Common myeloid progenitor, CD34-positive (primary cell): ENCODE measurements at places on chromosomes 7 and 10.

- DNase-seq = no peak
These were observed 24.3 kb downstream of the HSPB1 start for GRCh38 chr7:76326646-76327233.

DNA sequence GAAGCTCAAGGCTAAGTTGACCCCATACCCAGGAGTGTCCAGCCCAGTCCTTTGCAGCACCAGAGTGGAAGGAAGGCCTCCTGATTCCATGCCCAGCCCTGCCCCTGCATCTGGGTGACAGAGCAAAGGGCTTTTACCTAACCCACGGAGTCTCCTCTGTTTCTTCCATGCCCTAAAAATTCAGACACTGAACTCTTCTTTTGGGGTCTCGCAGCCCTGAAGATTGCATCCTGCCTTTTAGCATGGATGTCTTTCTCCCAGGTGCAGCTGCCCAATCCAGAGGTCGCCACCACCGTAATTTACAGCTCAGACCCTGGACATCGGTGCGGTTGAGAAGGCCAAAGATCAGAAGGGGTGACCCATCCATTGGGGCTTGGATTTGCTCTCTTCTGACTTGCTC, 50.8 kb downstream of the CXCL12 start:
- no peak for DNase-seq

DNA sequence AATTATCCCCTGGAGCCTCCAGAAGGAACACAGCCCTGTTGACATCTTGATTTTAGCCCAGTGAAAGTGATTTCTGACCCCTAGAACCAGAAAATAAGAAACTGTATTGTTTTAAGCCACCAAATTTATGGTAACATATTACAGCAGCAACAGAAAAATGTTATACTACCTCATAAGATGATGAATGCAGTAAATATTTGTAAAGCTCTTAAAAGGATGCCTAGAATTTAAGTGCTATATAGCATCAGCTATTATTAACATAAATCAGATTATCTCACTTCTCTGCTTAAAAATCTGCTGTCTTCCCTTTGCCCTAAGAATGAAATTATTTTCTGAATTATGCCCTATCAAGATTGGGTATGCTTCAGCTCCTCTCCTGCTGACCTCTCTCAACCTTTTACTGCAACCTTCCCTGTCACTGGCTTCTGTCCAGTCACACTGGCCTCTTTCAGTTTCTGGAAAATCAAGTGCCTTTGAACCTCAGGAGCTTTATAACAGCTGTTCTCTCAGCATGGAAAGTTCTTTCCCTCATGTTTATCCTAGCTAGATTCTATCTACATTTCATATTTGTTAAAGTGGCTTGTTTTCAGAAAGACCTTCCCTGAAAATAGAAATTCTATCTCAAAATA, 78.9 kb downstream of the GPR37 start:
- DNase-seq = no peak

- DNase-seq = no peak
These were observed 215.8 kb downstream of the PTPRN2 start for GRCh38 chr7:158371856-158372255.

DNA sequence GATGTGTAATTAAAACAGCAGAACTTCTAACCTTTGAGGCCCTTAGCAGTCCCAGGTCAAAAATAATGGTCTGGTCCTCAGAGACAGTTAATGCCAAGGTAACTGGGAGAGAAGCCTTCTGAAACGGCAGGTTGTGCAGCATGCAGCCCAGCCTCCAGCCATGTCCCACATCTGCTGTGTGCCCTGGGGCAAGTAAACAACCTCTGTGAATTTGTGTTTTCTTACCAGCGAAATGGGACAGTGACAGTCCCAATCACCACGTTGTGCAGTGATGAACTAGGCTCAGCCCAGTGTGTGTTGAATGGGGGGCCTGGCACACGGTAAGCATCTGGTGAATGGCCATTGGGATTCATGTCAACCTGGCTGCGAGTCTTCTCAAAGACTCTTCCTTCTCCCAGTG, 61.2 kb downstream of the EMX2 start:
- no peak for DNase-seq

- no peak for DNase-seq
These were observed 2.8 kb downstream of the CAMK2G start for GRCh38 chr10:73871295-73872189.

GRCh38 chr7:17233603-17234002, 64.8 kb upstream of the AHR start:
- no peak for DNase-seq

GRCh38 chr10:2335626-2336025, 598.3 kb upstream of the ADARB2 start:
- no peak for DNase-seq

DNA sequence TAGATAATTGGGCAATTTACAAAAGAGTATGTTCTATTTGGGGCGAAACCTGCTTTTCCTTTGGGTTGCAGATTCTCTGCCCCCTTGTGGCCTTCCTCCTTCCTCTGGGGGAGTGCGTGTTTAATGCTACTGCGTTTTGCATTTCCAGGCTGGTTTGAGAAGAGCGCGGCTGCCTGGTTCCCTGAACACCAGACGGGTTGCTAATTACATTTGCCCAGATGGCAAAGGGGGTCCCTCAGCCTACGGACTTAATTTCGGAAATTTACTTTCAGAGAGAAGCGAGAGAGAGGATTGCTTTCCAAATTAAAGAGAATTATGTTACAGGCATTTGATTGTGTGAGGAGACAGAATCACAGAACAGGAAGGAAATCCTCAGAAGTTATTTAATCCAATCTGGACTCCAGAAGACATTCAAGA, 91.9 kb upstream of the JAZF1 start:
- DNase-seq = peak; percentile 62

DNA sequence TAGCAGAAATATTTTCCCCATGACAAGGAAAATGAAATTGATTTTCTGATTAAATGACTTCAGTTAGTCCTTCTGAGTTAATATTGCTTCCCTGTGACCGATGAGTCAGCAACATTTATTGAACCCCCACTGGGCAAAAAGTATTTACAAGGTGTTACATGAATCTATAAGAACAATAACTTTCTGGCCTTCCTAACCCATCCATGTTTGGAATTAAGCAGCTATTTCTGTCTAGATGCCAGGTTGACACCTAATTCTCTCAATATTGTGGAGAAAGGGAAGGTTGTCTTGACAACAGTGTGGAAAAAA, 112.9 kb upstream of the JAZF1 start:
- no peak for DNase-seq

GRCh38 chr7:149552799-149553198, 55.2 kb upstream of the ZNF746 start:
- no peak for DNase-seq

- DNase-seq = no peak
These were observed 57.2 kb downstream of the NCAPG2 start for GRCh38 chr7:158647475-158647792.

DNA sequence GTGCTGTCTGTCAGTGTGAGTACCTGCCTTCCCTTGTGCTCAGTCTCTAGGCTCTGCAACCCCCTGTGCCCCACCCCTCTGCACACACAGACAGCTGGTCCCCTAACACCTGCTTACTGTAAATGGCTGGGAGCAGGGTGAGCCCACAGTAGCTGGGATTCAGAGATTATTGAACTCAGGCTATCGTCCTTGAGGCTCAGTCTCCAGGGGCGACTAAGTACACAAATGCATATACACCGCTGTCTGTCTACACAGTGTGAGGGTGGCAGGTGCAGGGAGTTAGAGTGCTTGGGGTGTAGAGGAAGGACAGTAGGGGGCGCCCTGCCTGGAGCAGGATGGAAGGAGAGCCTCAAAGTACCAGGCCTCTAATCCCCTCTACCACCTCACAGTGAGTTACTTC, 12.9 kb downstream of the UPP1 start:
- DNase-seq = no peak

DNA sequence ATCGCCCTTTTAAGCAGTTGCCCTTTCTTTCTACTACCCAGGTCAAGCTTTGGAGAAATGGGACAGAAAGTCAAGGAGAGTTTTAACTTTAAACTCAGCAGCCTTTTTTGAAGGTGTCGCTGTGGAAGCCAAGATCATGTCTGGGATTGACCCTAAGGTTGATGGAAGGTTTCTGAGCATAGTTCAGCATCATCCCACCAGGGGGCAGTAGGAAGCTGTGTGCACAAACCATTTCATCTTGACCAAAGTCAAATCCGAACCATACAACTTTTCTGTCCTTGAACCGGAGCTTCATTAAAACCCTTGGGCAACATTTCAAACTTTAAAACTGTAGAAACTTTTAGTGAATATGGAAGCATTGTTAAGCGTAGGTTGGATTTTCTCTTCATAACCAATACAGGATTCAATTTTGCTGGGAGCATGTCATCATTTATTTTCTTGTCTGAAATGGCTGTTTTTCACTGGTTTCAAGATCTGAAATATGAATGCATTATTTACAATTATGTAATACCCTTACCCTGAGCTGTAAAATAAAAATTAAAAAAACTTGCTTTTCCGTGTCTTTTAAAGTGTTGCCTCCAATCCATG, 214.4 kb upstream of the KIAA1217 start:
- peak; percentile 47 for DNase-seq

- DNase-seq = no peak
These were observed 225.1 kb downstream of the GATA3 start for GRCh38 chr10:8279598-8279997.

GRCh38 chr7:23013715-23014649, at the start of gene HYCC1:
HYCC1 (minus strand) TSS chr7:23014130; CDS start chr7:22991111, 23,019 bp downstream.
- peak; percentile 99 for DNase-seq

DNA sequence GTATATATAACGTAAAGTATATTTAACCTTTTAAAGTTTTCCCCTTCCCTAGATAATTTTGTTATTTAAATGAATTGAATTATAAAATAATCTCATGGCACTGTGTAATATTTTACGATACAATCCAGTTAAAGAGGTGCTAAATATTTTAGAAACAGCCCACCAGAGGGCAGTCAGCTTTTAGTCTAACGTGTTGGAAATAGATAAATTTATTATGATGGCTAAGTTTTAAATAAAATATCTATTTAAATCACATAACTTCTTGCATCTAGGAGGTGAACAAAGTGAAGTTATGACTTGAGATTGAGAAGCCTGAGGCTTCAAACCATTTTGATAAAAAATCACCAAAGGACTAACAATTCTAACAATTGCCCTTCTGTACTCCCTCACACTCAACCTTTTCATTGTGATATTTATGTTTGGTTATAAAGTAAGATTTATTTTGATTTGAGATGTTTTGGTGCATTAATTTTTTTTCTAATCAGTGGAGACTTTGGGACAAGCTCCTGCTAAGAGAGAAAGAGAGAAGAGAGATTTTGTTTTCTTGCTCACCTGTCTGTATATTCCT, 171.5 kb upstream of the SP4 start:
- peak; percentile 67 for DNase-seq

DNA sequence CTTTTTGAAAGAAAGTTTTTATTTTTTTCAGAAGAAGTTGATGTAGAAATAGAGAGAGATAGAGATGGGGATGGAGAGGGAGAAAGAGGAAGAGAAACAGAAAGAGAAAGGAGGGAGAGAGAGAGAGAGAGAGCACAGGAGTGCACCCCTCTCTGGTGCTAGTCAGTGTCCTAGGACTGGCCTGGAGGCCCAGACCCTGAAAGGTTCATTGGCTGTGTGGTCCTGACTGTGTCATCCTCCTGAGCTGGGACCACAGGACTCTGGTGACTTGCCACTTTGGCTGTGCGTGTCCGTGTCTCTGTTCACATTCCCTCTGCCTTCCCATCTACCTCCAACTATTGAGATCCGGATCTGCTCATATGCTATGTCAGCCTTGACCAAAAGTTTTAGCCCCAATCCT, 62.1 kb upstream of the SHH start:
- DNase-seq = no peak
